ENCODE measurements at places on chromosomes 5 and 9.

- DNase-seq, result no peak
Observed at GRCh38 chr9:2859776-2860379, 16.0 kb upstream of the PUM3 start.

GRCh38 chr5:135599421-135600151 is 20.8 kb upstream of the CXCL14 start:
- no peak for DNase-seq

GRCh38 chr9:8706531-8706930 is 907.0 kb upstream of the DMAC1 start:
- DNase-seq, result no peak

DNA sequence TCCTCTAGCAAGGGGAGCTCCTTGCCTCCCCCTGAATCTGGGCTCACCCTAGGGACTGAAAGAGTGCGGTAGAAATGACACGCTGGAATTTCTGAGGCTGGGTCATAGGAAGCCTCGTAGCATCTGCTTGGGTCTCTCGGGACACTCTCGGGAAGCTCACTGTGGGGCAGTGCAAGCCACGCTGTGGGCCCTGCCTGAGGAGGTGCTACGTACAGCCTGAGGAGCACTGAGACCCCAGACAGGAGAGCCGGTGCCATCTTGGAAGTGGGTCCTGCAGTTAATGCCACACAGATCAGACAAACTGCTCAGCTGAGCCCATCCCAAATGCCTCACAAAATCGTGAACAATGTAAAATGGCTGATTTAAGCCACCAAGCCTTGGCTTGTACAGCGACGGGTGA is 1.8 kb downstream of the MRPL36 start:
- DNase-seq, result no peak

- no peak for DNase-seq
Observed at GRCh38 chr5:103315455-103315854, 56.9 kb downstream of the MACIR start.

DNA sequence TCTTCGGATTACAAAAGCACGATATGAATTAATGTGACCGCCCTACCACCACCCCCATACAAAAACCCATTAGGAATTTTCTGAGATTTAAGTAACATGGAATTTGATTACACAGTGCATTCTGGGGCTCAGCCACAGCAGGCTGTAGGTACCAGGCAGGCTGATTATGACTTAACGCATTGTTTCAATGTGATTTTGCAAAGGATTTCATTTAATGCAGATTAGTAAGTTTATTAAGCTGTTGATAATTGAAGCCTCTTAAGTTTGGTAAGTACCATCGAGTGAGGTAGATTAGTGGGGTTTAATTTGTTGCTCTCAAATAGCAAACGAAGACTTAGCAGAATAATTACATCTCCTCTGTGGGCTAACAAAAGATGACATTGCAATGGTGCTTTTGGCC is 240.1 kb downstream of the TRPM3 start:
- no peak for DNase-seq

DNA sequence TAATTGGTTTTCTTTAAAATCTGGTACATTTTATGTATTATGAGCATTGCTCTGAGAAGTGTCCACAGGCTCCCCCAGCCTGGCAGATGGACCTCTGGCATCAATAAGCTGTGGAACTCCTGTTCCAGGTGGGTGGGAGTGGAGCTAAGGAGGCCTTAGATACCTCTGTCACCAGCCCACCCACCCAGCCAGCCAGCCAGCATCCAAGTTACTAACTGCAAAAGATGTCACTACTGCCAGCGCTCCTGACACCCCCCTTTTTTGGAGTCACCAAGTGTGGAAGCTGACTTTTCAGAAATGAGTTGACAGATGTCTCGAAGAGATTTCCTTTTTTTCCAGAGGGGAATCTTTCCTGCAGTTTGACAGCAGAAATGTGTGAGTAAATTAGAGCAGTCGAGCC is 111.2 kb downstream of the GALNT10 start:
- DNase-seq, result no peak

DNA sequence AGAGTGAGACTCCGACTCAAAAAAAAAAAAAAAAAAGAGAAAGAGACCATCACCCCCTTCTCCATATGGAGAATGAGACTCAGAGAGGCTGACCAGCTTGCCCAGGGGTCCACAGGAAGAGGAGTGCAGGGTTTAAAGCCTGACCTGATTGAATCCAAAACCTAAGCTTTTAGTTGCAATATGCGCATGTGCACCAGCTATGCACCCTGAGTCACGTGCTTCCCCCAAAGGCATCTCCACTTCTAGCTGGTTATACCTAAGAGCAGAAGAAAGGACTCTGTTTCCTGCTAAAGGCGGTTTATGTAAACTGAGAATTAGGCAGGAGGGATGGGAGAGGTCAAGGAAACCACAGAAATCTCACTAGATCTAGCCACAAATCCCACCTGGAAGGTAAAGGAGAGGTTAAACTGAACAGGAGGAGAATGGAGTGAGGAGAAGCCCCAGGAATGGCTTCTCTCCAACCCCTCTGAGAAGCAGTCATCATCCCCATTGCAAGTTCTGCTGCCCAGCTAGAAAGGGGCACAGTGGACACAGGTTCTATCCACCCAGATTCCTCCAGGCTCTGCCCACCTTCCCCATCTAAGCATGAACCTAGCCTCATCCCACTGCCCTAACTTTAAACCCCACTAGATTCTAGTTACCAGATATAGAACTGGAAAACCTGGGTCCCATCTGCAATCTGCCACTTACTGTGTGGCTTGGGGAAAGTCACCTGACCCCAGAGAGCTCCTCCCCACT is 171.3 kb downstream of the ACTL7B start:
- DNase-seq, result no peak

- DNase-seq, result peak; percentile 66
Observed at GRCh38 chr5:139985733-139986132, 57.4 kb downstream of the NRG2 start.

DNA sequence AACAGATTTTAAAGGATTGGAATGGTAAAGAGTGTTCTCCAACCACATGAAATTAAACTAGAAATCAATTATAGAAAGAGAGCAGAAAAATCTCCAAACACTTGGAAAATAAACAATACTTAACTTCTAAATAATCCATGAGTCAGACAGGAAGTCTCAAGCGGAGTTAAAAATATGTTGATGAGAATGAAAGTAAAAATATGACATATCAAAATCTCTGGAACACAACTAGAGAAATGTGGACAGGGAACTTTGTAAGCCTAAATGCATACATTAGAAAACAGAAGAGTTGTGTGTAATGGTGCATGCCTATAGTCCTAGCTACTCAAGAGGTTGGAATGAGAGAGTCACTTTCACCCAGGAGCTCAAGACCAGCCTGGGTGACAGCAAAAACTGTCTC is 47.9 kb upstream of the ZNF618 start:
- DNase-seq, result no peak

- no peak for DNase-seq
Observed at GRCh38 chr5:53446908-53447307, 33.5 kb upstream of the FST start.

Measured in AG04449 (cell line).